ENCODE measurements at places on chromosomes 11 and 22.
A peak's percentile ranks its signal among the peaks of the same experiment; 100 is the strongest.

GRCh38 chr11:29306527-29306926 lies 710.3 kb downstream of the KCNA4 start:
- H3K4me1 ChIP-seq: no peaks in the 10 kb centered on the region
- no peak overlapping the region for H3K27ac ChIP-seq
- H3K4me3 ChIP-seq: no peak overlapping the region
- no peaks in the 10 kb centered on the region for H3K27me3 ChIP-seq

- no peaks in the 10 kb centered on the region for H3K27me3 ChIP-seq
- peak overlapping the region; percentile 94 for H3K4me3 ChIP-seq
- peak overlapping the region; percentile 88 for H3K27ac ChIP-seq
- peak; percentile 28 for ATAC-seq
- peaks cover 26% of the 10 kb centered on the region for H3K4me1 ChIP-seq
These were observed 1.6 kb downstream of the MAML2 start for GRCh38 chr11:96341211-96342013.

GRCh38 chr11:2089536-2090165 lies 49.5 kb downstream of the IGF2 start:
- no peak overlapping the region for H3K4me3 ChIP-seq
- H3K27me3 ChIP-seq: peaks cover 11% of the 10 kb centered on the region
- peaks cover 11% of the 10 kb centered on the region for H3K4me1 ChIP-seq
- H3K36me3 ChIP-seq: no peaks in the 10 kb centered on the region
- H3K27ac ChIP-seq: peak overlapping the region; percentile 64

DNA sequence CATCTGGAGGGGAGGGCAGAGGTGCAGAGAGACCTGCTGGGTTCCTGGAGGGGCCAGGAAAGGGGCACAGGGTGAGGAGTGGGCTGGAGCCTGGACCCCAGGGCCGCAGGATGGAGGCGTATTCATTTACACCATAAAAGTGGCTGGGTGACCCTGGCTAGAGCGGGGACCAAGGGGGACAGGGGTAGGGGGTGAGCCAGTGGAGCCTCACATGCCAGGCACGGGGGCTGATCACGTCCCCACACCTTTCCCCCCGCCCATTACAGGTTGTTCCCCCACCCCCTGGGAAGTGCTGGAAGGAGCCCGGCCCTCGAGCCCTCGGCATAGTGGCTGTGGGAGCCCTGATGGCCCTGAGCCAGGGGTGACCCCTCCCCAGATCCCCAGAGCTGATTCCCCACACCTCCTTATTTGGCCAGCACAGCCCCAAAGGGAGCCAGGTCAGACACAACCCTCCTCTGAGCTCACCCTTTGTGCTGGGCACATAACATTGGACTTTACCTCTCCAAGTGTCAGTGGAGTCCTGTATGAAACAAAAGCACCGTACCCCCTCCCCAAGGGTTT lies 781 bp downstream of the TCIRG1 start:
- H3K27me3 ChIP-seq: no peaks in the 10 kb centered on the region
- peak overlapping the region; percentile 91 for H3K4me3 ChIP-seq
- peaks cover 7% of the 10 kb centered on the region for H3K4me1 ChIP-seq
- peak overlapping the region; percentile 94 for H3K27ac ChIP-seq
- H3K36me3 ChIP-seq: peaks cover 30% of the 10 kb centered on the region

DNA sequence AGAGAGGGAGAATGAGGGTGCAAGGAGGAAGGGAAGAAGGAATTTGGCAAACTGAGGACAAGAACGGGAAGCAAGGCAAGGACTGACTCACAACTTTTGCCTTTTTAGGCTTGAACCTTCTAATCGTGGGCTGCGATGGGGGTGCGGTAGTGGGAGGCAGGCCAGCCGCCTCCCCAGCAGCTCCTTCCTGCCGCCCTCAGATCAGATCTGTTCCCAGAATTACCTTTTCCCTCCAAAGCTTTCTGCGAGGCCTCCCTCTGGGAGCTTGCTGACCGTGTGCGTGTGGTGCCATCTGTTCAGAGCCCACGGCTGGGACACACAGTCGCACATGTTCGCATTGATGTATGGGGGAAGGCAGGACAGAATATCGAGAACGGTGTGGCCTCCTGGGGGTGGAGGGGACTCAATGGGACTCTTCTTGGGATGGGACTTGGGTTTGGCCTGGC lies 86.9 kb upstream of the PARVA start:
- peak overlapping the region; percentile 89 for H3K27ac ChIP-seq
- no peak overlapping the region for H3K4me3 ChIP-seq
- H3K27me3 ChIP-seq: no peaks in the 10 kb centered on the region
- no peaks in the 10 kb centered on the region for H3K36me3 ChIP-seq
- ATAC-seq: no peak
- H3K4me1 ChIP-seq: peaks cover 12% of the 10 kb centered on the region

DNA sequence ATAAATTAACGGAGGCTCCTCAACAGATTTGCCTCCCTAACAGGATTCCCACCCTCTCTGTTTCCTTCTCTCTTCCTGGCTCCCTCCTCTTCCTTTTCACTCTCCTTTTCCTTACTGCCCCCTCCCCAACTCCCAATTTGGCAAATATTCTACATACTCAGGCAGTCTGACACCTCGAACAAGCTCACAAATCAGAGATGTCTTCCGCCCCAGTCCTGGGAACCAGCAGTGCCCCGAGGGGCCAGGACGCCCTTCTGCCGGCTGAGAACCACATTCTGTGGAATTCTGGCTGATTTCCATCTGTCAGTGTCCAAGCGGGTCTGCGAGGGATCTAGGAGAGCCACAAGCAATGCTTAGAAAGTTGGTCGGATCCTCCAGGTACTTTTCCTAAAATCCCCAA lies 94.0 kb downstream of the NTM start:
- no peaks in the 10 kb centered on the region for H3K4me1 ChIP-seq
- peaks cover 14% of the 10 kb centered on the region for H3K27me3 ChIP-seq
- no peaks in the 10 kb centered on the region for H3K36me3 ChIP-seq
- ATAC-seq: no peak

DNA sequence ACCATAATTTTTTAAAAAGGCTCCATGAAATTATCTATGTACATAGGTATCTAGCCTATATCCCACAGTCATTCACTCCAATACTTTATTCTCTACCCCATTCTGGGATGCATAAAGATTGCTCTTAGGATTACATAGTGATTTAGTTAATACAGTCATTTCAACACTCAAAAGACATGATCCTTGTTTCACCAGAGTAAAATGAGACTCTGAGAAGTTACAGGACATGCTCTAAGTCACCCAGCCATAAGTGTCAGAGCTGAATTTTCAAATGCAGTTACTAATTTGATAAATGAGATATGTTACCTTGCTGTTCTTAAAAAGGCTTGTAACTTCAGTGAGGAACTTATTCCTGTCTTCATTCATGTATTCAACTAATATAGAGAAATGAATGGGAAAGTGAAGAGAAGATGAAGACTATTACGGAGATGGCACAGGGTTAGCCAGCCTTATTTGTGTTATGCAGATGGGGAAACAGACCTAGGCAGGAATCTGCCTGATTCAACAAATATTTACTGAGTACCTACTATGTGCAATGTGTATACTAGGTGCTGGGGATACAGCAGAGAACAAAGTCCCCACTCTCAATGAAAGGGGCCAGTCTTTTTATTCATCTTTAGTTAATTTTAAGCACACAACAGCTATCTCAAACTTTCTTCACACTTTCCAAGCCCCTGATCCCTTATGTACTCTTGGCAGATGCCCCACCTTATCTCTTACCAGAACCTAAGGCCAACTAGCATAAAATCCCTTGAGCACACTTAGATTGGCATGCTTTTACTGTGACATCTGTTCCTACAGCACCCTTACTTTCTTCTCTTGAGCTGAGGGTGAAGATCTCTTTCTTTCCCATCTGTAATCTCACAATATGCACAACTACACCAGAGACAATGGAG lies 21.6 kb downstream of the MAPK1 start:
- no peak overlapping the region for H3K4me3 ChIP-seq
- peak overlapping the region; percentile 4 for H3K27ac ChIP-seq
- ATAC-seq: no peak
- H3K36me3 ChIP-seq: no peaks in the 10 kb centered on the region
- H3K4me1 ChIP-seq: peaks cover 30% of the 10 kb centered on the region

DNA sequence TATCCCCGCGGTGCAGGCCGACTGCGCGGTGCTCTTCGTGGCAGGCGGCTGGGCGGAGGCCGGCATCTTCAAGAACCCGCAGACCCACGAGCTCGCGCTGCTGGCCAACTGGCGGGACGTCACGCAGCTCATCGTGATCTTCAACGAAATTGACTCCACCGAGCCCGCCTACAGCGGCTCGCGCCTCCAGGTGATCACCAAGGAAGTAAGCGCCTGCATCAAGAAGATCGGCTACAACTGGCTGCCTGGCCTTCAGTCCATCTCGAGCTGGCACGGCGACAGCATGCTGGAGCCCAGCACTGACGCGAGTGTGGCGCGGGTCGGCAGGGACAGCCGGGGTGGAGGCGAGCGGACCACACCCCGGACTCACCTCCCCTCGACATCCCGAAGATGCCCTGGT lies 53.9 kb upstream of the MTNR1B start:
- no peak for ATAC-seq
- H3K36me3 ChIP-seq: no peaks in the 10 kb centered on the region
- no peak overlapping the region for H3K27ac ChIP-seq
- H3K4me1 ChIP-seq: no peaks in the 10 kb centered on the region
- H3K4me3 ChIP-seq: no peak overlapping the region

GRCh38 chr11:123452794-123453193 lies 22.7 kb downstream of the GRAMD1B start:
- H3K27ac ChIP-seq: peak overlapping the region; percentile 80
- H3K4me3 ChIP-seq: peak overlapping the region; percentile 61
- H3K4me1 ChIP-seq: peaks cover 55% of the 10 kb centered on the region
- H3K27me3 ChIP-seq: no peaks in the 10 kb centered on the region
- peaks cover 9% of the 10 kb centered on the region for H3K36me3 ChIP-seq

- peaks cover 4% of the 10 kb centered on the region for H3K27me3 ChIP-seq
- H3K27ac ChIP-seq: no peak overlapping the region
- no peaks in the 10 kb centered on the region for H3K4me1 ChIP-seq
These were observed 25.1 kb upstream of the LDLRAD3 start for GRCh38 chr11:35918716-35919115.

DNA sequence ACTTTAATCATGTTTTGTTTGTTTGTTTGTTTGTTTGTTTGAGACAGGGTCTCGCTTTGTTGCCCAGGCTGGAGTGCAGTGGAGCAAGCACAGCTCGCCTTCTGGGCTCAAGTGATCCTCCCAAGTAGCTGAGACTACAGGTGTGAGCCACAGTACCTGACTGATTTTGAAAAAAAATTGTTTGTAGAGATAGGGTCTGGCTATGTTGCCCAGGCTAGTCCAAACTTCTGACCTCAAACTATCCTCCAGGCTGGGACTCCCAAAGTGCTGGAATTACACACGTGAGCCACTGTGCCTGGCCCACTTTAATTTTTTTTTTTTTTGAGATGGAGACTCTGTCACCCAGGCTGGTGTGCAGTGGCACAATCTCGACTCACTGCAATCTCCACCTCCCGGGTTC lies 74.8 kb upstream of the CLDN5 start:
- H3K27me3 ChIP-seq: no peaks in the 10 kb centered on the region
- H3K36me3 ChIP-seq: no peaks in the 10 kb centered on the region
- peak overlapping the region; percentile 65 for H3K27ac ChIP-seq
- peaks cover 27% of the 10 kb centered on the region for H3K4me1 ChIP-seq
- H3K4me3 ChIP-seq: peak overlapping the region; percentile 69

DNA sequence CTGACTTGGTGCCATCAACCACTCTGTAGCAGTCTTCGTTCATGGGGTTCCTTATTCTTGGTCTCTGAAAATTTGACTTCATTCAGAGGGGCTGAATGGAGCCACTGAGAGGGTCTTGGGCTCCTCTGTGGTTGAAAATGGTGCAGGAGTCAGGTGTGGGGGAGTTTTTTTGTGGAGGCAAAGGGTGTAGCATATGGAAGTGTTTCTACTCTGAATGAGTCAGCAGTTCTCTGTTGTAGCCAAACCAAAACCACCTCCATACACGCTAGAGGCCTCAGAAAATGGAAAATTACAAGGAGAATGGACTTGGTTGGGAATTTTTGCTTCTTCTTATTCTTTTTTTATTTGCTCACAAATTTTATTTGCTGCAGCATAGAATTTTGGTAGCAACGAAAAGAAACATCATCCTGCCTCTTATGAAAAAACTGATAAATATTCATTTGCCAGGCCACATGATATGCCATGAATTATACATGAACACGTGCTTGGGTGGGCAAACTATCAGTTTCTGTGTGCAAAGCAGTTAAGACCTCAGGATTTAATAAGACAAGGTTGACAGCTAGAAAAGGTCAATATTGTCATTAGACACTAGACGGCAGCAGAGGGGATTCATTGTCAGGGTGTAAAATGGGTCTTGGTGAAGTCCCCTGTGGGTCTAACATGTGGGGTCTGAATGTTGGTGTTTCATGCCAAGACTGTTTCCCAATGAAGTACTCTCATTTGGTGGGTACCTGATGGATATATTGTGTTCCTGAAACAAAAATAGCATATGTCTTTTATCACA lies 111.7 kb downstream of the MYO18B start:
- ATAC-seq: no peak
- H3K4me3 ChIP-seq: no peak overlapping the region
- H3K27me3 ChIP-seq: peaks cover 4% of the 10 kb centered on the region
- no peaks in the 10 kb centered on the region for H3K4me1 ChIP-seq
- no peak overlapping the region for H3K27ac ChIP-seq

- no peak for ATAC-seq
- H3K27ac ChIP-seq: no peak overlapping the region
- H3K4me1 ChIP-seq: no peaks in the 10 kb centered on the region
- H3K4me3 ChIP-seq: no peak overlapping the region
These were observed 20.8 kb downstream of the SGSM1 start for GRCh38 chr22:24826710-24827285.

DNA sequence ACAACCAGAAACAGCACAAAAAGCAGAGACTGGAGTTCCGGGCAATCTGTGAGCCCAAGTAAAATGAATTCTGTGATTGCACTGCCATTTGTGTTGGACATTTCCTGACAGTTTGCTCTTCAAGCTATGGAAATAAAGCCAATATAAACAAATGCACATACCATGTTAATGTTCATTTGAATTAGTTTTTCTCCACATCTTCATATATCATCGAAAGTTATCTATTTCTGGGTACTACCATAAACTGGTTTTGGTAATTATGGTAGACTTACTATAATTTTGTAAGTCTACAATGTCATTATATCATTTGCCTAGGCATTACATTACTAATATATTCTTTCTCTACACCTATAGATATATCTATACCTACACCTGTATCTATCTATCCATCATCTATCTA lies at the start of gene OR5M11:
OR5M11 (minus strand) TSS at position 101 of the 400 bp plus-strand sequence; CDS start at position 101, 0 bp downstream.
- no peaks in the 10 kb centered on the region for H3K27me3 ChIP-seq
- ATAC-seq: no peak
- no peak within 1 kb of the TSS for H3K27ac ChIP-seq

GRCh38 chr11:126892756-126893155 lies 107.8 kb downstream of the KIRREL3 start:
- H3K36me3 ChIP-seq: no peaks in the 10 kb centered on the region
- H3K4me3 ChIP-seq: no peak overlapping the region
- no peak for ATAC-seq
- H3K27me3 ChIP-seq: peaks cover 8% of the 10 kb centered on the region
- no peak overlapping the region for H3K27ac ChIP-seq

Measured in activated T-helper 17 cell treated with anti-CD3 and anti-CD28 coated beads, Interleukin-2, amount 50 U/mL, for 72 hours (primary cell).